ENCODE measurements at places on chromosomes 11 and 22.
A peak's percentile ranks its signal among the peaks of the same experiment; 100 is the strongest.

DNA sequence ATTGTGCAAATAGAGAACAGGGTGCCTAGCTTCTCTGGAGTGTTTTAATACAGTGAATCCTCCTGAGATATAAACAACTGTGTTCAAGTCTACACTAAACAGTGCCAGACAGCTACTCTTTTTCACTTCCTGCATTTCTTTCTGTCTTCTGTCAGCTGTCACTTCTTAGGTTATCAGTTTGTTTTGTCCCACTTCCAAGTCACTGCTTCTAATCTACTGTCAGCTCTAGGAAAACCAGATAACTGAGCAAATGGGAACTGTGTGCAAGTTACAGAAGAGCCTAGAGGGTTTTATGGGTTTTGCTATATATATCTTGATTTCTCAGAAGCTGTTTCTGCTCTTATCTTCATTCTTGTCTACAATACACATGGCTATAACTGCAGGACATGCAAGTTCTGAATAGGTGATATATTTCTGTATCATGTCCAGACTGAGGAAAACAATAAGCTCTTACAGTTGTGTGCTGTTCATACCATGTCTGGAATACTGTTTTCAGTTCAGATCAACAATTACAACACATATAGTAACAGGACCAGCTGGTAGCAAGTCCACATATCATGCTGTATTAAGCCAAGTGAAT is 5.8 kb downstream of the PITPNB start:
- DNase-seq: no peak

- no peak for DNase-seq
Observed at GRCh38 chr11:109304159-109304558, 117.8 kb upstream of the C11orf87 start.

GRCh38 chr11:29336727-29337575 is 679.9 kb downstream of the KCNA4 start:
- no peak for DNase-seq

DNA sequence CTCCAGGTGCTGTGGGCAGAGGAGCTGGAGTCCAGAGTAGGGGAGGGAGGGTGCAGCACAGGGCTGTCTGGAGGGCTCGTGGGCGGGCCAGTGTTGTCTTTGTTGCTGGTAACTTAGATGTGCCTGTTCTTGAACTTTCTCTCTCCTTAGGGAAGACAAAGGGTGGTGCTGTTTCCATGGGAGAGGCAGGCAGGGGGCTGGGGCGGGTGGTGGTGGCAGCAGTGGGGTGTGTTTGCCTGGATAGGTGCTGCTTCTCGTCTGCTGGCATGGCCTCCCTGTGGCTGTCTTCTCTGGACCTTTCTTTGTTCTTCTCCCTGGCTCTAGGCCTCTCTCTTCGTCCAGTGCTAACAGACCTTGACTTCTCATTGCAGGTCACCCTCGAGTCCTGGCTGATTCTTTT is 8.5 kb downstream of the SIDT2 start:
- no peak for DNase-seq

DNA sequence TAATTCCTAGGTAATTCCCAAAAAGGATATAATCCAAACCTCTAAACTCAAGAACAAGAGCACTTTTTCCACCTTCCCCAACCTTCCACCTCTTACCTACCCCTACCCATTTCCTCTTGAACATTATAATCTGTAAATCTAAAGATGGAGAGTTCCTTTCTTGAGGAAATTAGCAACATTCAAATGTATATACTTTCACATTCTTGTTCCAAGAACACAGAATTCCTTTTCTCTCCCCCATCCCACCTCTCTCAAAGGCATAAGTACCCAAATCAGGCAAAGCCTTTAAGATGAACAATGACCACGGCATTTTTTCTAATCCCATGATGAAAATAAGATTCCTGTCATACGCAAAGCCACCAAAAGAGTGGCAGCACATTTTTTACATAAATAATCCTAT is 18.3 kb downstream of the RRAS2 start:
- DNase-seq: no peak

DNA sequence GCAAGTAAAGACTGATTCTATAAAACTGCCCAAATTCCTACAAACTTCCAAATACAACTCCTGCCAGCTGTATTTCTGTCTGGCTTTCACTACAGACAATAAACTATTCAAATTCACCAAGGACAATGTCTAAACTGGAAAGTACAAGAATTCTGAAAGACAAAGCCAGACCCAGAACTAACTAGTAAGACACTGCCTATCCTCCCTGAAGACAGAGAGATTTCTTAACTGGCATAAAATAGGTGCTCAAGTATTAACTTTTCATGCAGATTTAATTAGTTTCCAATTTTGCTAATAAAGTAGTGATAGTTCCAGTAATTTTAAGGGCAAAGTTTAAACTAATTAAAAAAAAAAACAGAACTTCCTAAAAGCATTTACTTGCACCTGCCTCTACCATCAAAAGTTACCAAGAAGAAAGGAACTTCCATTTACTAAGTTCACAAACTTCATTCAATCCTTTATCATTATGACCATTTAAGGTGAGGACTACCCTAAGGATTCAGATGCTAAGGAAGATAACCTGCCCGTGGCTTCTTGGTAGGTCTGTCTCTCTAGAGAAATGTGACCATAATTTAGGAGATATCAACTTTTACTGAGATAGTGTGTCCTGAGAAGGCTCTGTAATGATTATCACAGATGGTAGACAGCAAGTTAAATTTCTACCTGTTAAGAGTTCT is 45.2 kb downstream of the CELF1 start:
- no peak for DNase-seq

GRCh38 chr22:22450343-22450839 is 58.2 kb downstream of the ZNF280B start:
- peak; percentile 40 for DNase-seq

- no peak for DNase-seq
Observed at GRCh38 chr11:68049509-68050370, 10.9 kb downstream of the TCIRG1 start.

- no peak for DNase-seq
Observed at GRCh38 chr11:8329336-8329735, 65.7 kb upstream of the LMO1 start.

- no peak for DNase-seq
Observed at GRCh38 chr11:119685111-119685746, 43.8 kb downstream of the NECTIN1 start.

GRCh38 chr11:128474036-128474874 is 113.1 kb downstream of the ETS1 start:
- DNase-seq: no peak
